Activated CD4-positive, alpha-beta T cell treated with anti-CD3 and anti-CD28 coated beads, Interleukin-2, Interleukin-4, amounts not matched to agents 100 ng/mL and 50 ng/mL, durations not matched to agents 16 hours and 8 hours (primary cell): ENCODE measurements at places on chromosomes 7 and 10.

GRCh38 chr10:3071405-3072198 is 4.3 kb downstream of the PFKP start:
- peak; percentile 74 for DNase-seq

DNA sequence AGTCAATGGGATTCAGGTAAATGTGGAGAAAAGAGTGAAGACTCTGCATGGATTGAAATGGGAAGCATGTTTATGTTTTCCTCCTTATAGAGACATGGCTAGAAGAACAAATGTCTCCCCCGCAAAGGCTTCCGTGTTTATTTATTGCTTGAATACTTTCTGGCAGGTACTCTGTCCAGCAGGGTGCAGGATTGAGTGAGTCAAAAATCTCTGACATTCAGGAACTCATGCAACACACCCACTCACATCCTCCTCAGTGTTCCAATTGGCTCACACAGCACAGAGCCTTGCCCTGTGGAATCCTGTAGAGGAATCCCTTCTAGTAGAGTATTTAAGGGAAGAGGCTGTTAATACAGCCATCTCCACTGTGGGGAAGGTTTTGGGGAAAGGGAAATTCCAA is 290.3 kb upstream of the VWC2 start:
- no peak for DNase-seq

GRCh38 chr10:44178281-44178680 is 206.6 kb downstream of the CXCL12 start:
- DNase-seq, result no peak

GRCh38 chr10:117135026-117135372 is 3.1 kb downstream of the VAX1 start:
- DNase-seq, result no peak

DNA sequence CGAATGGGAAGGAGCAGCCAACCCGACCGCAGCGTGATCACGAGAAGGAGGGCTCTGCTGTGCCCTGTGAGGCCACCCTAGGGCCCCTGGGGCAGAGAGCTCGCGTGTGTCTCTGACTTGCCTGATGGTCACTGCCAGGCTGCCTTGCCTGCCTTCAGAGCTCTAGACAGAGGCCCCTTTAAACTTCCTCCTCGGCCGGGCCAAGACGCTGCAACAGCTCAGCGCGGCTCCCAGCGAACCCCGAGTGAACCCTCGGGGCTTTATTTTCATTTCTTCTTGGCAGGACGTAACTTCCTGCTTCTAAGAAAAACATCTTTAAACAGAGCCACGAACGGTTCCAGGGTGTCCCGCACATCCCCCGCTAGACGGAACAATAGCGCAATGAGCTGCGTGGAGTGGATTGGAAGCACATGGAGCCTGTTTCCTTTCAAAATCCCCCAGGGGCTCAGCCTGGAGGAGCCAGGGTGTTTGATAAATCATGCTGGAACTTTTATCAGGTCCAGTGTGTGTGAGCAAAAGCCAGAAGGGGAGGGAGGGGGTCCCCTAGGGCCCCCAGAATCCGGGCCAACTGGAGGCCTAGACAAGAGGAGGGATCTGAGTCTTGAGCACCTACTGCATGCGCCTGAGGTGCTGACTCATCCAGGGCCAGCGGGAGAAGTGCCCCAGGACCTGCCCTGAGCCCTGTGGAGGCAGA is 134.1 kb upstream of the GDF10 start:
- no peak for DNase-seq

DNA sequence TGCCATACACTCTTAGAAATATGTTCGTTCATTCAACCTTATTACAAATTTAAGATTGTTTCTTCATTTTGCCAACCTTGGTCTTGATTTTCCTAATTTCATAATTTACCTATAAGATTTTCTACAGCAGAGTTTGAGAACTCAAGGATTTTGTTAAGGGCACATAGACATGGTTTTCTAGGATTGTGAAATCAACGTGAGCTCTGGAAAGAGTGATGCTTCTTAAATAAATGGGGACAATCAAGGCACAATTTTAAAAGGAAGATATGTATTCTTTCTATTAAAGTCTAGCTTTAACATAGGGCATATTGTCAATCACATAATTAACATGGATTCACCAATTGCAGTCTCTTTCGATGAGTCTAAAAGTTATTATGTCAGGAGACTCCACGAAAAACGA is 174.2 kb upstream of the PHF14 start:
- DNase-seq, result no peak

DNA sequence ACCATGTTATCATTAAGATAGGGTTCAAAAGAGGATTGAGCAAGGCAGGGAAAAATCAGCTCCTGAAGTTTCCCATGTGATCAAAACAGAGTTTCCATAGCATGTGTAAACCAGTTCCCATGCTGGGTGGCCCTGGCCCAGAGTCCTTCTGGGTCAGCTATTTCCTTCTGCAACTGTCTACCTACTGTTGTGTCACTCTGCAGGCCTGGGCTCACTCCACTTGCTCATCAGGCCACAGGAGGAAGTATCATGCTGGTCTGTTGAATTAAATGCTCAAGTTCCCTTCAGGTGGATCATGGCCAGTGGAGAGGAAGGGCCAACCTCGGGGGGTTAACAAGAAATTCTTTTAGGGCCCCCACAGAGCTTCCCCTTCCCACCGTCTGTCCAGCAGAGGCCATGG is 104.7 kb downstream of the GFRA1 start:
- no peak for DNase-seq

DNA sequence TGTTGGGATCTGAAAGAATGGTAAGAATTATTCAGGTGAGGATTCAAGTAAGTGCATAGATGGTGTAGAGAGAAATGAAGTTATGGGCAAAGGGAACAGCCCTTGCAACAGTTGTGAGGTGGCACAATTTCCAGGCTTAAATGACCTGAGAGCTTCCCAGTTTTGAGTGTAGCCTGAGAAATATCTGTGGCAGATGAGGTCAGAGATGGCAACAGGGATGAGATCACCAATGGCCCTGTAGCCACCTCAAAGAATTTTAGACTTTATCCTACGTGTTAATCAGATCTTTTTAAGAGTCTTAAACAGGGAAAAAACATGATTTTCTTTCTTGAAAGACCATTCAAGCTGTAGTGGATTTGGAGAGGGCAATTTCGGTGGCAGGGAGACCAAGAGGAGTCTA is 1.9 kb upstream of the NRF1 start:
- DNase-seq, result no peak
